ENCODE measurements at places on chromosomes 5 and 9.

GRCh38 chr5:140299056-140299455 is 3.8 kb downstream of the PFDN1 start:
- DNase-seq = no peak

GRCh38 chr9:100277166-100277979 is 75.4 kb downstream of the TEX10 start:
- DNase-seq = no peak

DNA sequence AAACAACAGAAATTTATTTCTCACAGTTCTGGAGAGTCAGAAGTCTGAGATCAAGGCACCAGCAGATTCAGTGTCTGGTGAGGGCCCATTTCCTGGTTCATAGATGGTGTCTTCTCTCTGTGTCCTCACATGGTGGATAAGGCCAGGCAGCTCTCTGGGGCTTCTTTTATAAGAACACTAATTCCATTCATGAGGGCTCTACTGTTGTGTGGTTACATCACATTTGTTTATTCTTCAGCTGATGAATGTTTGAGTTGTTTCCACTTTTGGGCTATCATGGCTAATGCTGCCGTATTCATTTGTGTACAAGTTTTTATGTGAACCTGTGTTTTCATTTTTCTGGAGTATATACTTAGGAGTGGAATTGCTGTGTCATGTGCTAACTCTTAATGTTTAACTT is 35.2 kb downstream of the DDX4 start:
- DNase-seq = no peak

DNA sequence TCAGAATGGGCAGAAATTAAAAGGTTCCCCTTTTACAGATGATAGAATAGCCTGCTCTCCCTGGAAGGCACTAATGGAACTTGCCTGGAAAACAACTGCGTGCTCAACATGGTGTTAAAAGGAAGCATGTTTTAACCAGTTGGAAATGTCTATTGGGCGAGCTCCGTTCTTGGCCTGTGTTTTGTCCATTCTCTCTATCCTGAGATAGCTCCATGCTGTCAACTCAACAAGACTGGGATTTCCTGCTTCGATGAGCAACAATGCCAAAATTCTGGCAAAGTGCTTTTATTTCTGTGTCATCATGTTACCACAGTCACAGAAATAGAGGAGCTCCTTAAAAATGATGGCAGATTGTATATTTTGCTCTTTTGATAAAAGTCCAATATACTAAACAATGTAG is 198.3 kb downstream of the PLK2 start:
- no peak for DNase-seq

DNA sequence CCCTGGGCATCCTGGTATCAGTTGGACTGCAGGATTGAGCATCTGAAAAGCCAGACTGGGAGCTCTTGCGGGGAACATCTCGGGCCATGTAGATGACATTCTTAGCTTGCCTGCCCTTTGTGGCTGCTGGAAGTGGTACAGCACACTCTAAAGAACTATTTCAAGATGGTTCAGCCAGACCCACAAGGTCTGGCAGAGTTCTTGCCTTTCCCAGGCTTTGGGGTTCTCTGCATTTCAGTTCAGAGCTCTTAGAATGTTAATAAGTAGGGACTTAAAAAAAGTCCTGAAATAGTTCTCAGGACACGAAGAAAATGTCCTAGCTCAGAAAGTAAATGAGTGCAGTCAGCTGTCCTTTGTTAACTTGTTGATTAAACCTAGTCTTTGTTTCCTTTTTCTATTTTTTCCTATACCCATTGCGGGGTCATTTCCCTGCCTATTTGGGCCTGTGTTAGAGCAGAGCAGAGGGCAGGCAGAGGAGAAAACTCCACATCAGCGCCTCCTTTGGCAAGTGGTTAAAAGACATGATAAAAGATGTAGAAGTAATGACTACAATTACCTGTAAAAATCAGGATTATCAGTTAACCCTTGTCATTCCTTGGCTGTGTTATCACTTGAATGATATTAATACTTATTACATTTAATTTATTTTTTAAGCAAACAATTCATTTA is 291.5 kb downstream of the ZSWIM6 start:
- no peak for DNase-seq

GRCh38 chr5:17413691-17414090 is 84.3 kb upstream of the TAF11L2 start:
- DNase-seq = no peak

GRCh38 chr5:57903458-57903857 is 420.8 kb upstream of the ACTBL2 start:
- no peak for DNase-seq

DNA sequence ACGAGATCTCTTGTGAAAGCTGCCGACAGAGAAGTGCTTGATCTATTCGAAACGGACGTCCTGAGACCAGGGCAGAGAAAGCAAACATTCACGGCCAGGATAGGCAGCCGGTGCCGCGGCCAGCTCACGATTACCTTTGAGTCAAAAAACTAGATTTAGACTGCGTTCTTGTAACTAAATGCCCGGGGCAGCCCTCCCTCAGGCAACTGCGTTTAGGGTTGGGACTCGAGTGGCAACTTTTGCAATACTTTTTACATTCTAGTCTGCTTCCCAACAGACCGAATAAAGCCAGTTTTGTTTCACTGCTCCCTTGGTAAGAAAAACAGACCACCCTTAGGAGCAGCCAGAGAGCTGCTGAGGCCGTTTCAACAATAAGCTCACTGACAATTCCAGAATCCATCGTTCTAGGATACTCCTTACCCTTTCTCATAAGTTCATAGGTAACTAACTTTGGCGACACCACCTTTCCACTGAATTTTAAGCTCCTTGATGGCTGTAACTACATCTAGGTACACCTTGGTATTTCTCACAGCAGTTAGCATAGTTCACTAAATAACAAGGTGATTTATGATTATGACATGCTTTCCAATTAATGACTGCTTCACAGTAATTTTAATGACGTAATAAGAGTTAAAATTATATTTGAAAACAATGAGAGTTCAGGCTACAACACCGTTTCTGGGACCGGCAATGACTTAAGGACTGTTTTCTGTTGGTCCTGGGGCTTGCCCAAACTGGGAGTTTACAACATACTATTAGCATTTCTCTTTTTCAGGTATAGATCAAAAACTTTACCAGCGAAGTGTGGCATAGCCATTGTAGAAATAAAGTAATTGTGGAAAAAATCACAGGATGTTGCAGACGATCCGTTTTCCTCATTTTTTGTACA is 899 bp upstream of the RAPGEF6 start:
- peak; percentile 33 for DNase-seq

DNA sequence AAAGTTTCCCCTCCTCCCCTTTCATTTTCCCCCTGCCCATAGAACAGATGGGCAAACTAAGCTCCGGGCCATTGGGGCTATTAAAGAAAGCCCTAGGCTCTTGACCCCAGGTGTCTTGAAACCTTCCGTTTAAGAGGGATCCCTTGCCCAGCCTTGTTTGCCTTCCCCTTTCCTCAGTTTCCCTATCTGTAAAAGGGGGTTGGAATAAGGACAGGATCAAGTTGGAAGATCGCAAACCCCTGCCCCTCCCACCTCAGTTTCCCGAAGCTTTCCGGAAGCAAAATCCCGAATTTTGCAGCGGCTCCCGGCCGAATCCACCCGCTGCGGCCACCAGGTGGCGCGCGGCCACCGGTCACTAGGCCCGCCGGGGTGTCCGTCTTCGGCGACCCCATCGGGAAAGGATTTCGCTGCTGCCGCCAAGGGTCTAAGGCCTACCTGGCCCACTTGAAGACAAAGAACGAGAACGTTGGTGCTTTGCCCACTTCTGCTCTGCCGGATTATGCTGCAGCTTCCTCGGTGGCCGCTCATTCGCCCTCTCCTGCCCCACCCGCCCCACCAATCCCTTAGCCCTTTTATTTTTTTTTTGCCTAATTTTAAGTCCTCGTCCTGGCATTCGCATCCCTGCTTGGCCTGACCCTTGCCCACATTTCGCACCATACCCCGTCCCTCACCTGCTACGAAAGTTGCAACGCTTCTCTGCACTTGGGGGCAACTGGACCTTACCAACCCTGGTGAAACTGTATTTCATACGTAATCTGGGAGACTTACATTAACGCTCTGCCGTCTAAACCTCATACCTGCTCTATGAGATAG is 962 bp upstream of the NR6A1 start:
- peak; percentile 77 for DNase-seq

DNA sequence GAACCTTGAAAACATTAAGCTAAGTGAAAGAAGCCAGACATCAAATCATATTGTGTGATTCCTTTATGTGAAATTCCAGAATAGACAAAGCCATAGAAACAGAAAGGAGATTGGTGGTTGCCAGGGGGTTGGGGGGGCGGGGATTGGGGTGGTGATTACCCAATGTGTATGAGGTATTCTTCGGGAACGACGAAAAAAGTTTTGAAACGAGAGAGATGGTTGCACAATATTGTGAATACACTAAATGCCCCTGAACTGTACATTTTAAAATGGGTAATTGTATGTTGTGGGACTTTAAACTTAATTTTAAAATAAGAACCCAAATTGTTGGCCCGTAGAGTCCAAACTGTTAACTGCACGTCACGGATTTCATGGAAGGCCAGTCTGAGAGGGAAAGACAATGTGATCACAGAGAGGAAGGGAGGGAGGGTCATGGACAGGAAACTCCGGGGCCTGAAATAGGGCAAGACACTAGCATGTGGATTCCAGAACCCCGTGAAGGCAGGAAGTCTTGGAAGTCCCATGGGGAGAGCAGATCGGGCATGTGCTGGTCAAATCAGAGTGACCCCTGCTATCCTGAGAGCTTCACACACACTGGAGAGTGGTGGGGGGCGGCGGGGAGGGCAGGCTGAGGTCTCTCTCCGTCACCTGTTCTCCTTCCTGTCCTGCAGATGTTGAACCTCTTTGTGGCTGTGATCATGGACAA is 218.4 kb downstream of the CACNA1B start:
- no peak for DNase-seq

GRCh38 chr5:147920420-147921030 is 14.2 kb upstream of the C5orf46 start:
- DNase-seq = no peak

DNA sequence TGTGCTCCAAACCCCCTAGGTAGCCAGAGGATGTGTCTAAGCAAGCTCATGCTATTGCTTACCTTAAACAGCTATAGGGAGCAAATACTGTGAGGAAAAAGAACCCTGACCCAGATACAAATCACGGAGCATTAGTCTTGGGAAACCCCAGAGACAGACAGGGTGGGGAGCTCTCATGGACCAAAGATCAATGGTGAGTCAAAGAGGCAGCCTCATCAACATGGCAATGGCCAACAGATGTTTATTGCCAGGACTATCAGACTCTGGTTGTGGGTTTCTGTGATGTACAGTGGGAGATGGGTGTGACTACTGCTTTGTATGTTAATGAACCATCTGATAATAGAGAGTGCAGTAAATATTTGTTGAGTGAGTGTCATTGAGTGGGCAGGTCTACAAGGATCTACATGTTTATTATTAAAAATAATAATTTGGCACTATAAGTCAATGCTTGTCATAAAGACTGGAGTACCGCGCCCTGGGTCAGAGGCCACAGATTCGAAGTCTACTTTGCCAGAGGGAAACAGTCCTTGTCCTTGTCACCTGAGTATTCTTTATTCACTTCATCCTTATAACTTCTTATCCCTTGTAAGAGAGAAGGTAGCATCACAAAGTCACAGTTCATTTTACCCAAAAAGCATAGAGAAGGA is 56.5 kb upstream of the RAI14 start:
- DNase-seq = no peak

DNA sequence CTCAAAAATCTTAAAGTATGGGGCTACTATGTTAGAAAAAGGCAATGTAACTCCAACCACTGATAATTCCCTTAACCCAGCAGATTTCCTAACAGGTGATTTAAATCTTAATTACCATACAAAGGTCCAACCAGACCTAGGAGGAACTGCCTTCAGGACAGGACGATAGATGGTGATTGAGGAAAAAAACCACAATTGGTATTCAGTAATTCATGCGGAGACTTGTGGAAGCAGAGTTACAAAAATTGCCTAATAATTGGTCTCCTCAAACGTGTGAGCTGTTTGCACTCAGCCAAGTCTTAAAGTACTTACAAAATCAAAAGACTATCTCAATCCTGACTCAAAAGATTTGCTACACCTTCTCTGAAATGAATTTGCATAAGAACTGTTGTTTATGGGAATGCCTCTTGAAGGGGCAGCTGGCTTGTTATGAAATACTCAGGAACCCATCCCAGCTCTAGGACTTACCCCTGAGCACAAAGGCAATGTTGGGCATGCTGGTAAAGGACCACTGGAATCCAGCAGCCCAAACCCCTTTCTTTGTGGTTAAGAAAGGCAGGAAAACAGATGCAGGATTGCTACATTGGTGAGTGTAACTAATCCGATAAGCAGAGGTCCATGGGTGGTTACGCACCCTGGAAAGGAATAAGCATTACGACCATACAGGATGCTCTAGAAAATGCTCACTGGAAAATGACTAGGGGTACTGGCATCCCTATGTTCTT is 26.7 kb upstream of the EPB41L4A start:
- no peak for DNase-seq

- no peak for DNase-seq
Measured at GRCh38 chr5:11619339-11620024, 284.8 kb downstream of the CTNND2 start.

DNA sequence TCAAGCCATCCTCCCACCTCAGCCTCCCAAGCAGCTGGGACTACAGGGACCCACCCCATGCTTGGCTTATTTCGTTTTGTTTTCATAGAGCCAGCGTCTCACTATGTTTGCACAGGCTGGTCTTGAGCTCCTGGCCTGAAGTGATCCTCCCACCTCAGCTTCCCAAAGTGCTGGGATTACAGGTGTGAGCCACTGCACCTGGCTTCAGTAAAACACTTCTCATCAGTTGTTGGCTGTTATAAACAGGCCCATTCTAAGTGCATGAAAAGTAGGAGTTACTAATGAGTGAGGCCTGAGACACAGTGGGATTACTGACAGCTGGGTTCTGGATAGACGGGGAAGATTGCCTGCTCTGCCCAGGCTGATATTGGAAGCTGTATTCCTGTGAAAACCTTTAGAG is 3.5 kb downstream of the CRB2 start:
- DNase-seq = no peak

GRCh38 chr9:34988218-34989002 is 1.1 kb upstream of the DNAJB5 start:
- DNase-seq = peak; percentile 41

DNA sequence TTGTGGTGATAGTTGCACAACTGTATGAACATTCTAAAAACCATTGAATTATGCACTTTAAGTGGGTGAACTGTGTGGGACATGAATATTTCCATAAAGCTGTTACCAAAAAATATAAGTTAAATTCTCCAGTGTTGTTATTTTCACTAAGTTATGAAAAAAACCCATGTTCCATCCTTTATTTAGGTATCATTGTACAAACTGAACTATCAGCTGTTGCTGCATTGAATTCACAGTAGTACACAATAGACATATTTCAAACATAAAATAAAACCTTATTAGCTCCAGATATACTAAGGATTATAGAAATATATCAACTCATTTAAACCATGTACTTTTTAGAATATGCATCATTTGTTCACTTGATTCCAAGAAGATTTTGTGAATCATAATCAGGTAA is 192.1 kb downstream of the COMMD10 start:
- DNase-seq = no peak
